Suprapubic skin (tissue), 4 donors: ENCODE measurements at places on chromosomes 2 and 18. TPM values are rescaled to one million over a fixed set of nuclear protein-coding genes. Genes with fewer than 3 reads are reported as not detected.

CAVIN2 gene
- total RNA-seq: 3.8 TPM

ITPRIPL1 gene
- 2.6 TPM for total RNA-seq

PTPRN gene
- total RNA-seq: not detected

UCN gene
- total RNA-seq: 3.9 TPM

FAM136A gene
- total RNA-seq: 24.7 TPM

HDAC4 gene
- 72.8 TPM for total RNA-seq

RAB11FIP5 gene
- 29.7 TPM for total RNA-seq

HK2 gene
- 14.7 TPM for total RNA-seq

MTCL1 gene
- 8.9 TPM for total RNA-seq

PDE11A gene
- total RNA-seq: 0.30 TPM

DNA sequence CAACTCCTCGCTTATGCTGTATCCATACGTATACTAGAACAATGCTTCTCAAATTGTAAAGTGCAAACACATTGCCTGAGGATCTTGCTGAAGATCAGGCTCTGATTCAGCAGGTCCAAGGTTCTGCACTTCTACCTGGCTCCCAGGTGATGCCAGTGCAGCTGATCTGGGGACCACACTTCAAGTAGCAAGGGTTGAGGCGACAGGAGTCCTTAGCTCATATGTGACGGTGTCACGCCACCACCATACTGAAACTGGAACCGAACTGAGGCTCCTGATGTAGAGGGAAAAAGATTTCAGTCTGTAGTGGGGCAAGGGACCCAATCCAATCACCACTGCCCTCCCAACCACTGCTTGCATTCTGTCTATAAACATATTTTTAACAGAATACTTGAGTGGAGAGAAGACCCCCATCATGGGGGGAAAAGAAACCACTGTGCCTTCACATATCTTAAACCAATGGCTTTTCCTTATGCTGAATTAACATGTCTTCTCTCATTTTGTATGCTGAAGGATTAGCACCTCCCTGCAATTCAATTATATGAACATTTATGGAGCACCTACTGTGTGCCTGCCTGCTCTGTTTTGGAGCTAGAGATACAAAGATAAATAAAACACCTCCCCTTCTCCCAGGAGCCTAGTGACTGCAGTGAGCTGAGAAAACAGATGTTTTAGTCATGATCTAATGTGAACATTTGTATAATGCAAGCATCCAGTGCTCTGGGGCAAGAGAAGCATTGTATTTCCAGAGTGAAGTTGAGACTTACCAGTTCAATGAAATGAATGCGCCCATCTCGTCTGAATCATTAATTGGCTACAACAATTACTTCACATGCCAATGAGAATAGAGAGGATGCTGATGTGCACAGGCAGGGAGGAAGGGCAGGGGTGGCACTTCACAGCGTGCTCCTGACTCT lies 6.6 kb upstream of the ASAP2 start:
- H3K36me3 ChIP-seq: no peaks in the 10 kb centered on the region
- DNase-seq: peak; percentile 9
- no peaks in the 10 kb centered on the region for H3K4me1 ChIP-seq

- no peak overlapping the region for H3K27ac ChIP-seq
- H3K36me3 ChIP-seq: no peaks in the 10 kb centered on the region
- H3K27me3 ChIP-seq: no peaks in the 10 kb centered on the region
- no peak for DNase-seq
- H3K4me3 ChIP-seq: no peak overlapping the region
These were observed 89.6 kb downstream of the DDX1 start for GRCh38 chr2:15681089-15681885.

DNA sequence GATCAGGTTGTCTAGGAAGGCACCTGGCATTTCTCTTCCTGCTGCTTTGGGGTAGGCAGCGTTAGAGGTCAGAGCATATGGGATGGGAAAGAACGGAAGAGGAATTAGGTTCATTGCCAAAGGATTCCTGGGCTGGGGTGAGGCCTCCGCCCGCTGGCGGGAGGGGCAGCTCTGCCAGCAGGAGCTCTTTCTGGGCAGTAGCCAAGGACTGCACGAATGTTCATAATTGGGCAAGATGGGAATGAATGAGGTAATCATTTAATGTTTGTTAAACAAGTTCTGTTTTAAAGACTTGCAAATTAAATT lies 253.9 kb downstream of the AGAP1 start:
- H3K27me3 ChIP-seq: no peaks in the 10 kb centered on the region
- H3K4me1 ChIP-seq: peaks cover 28% of the 10 kb centered on the region
- H3K4me3 ChIP-seq: no peak overlapping the region
- no peak for DNase-seq
- H3K27ac ChIP-seq: no peak overlapping the region

GRCh38 chr2:160232905-160233475 lies 32.9 kb upstream of the ITGB6 start:
- peaks cover 24% of the 10 kb centered on the region for H3K4me1 ChIP-seq
- no peak overlapping the region for H3K27ac ChIP-seq

- no peaks in the 10 kb centered on the region for H3K27me3 ChIP-seq
- H3K36me3 ChIP-seq: no peaks in the 10 kb centered on the region
- no peak for DNase-seq
- no peak overlapping the region for H3K4me3 ChIP-seq
- H3K27ac ChIP-seq: peak overlapping the region; percentile 15
These were observed 3.7 kb upstream of the MFSD6 start for GRCh38 chr2:190404487-190404886.

DNA sequence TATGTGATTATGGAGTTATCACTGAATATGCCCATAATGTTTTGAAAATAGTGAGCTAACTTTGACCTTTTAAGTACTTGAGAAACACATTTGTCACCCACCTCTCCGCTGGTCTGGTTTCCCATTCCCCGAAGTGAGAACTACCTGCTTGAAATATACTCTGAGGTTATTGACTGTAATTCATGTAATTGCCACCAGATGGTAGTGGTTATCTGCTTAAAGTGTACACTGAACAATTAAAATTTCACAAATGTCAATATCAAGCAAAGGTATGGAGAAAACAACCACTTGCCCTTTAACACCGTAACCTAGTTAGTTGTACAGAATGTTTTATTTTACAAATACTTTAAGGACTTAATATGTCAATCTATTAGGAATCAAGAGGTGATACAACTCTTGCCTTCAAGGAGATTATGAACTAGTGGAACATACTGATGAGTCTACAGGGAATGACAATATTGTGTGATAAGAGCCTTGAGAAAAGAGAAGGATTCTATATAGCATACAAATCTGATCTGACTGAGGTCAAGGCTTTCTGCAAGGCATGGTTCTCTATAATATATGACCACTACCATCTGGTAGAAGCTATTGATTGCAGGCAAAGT lies 316.8 kb upstream of the KCNH7 start:
- no peaks in the 10 kb centered on the region for H3K36me3 ChIP-seq
- no peak overlapping the region for H3K27ac ChIP-seq
- no peaks in the 10 kb centered on the region for H3K27me3 ChIP-seq
- DNase-seq: no peak
- H3K4me1 ChIP-seq: no peaks in the 10 kb centered on the region

GRCh38 chr18:11859903-11860407 lies 8.7 kb downstream of the CHMP1B start:
- no peaks in the 10 kb centered on the region for H3K27me3 ChIP-seq
- H3K36me3 ChIP-seq: peaks cover 1% of the 10 kb centered on the region
- peak overlapping the region; percentile 48 for H3K27ac ChIP-seq
- H3K4me3 ChIP-seq: no peak overlapping the region

GRCh38 chr18:41765460-41765859 lies 189.6 kb upstream of the PIK3C3 start:
- H3K4me3 ChIP-seq: no peak overlapping the region
- DNase-seq: no peak

GRCh38 chr2:189285349-189285748 lies 105.8 kb upstream of the COL5A2 start:
- no peak for DNase-seq
- no peak overlapping the region for H3K27ac ChIP-seq
- H3K4me3 ChIP-seq: no peak overlapping the region
- H3K4me1 ChIP-seq: peaks cover 4% of the 10 kb centered on the region
- H3K36me3 ChIP-seq: no peaks in the 10 kb centered on the region

GRCh38 chr2:105828558-105828957 lies 83.8 kb downstream of the NCK2 start:
- H3K27ac ChIP-seq: no peak overlapping the region
- DNase-seq: no peak
- no peaks in the 10 kb centered on the region for H3K36me3 ChIP-seq
- H3K4me3 ChIP-seq: no peak overlapping the region
- no peaks in the 10 kb centered on the region for H3K27me3 ChIP-seq

GRCh38 chr2:120993661-120994060 lies 258.0 kb downstream of the GLI2 start:
- H3K4me3 ChIP-seq: no peak overlapping the region
- H3K36me3 ChIP-seq: peaks cover 14% of the 10 kb centered on the region
- no peak overlapping the region for H3K27ac ChIP-seq
- no peak for DNase-seq
- H3K27me3 ChIP-seq: no peaks in the 10 kb centered on the region
- H3K4me1 ChIP-seq: no peaks in the 10 kb centered on the region

DNA sequence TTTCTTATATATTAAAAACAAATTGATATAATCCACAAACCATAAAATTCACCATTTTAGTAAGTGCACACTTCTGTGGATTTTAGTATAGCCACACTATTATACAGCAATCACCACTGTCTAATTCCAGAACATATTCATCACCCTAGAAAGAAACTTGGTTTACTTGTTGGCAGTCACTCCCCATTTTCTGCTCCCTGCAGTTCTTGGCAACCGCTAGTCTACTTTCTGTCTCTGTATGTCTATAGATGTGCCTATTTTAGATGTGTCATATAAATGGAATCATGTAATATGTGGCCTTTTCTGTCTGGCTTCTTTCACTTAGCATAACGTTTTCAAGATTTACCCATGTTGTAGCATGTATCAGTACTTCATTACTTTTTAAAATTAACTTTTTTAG lies 5.7 kb downstream of the CKAP2L start:
- no peaks in the 10 kb centered on the region for H3K36me3 ChIP-seq
- no peak overlapping the region for H3K4me3 ChIP-seq
- H3K4me1 ChIP-seq: peaks cover 2% of the 10 kb centered on the region
- no peak overlapping the region for H3K27ac ChIP-seq
- no peaks in the 10 kb centered on the region for H3K27me3 ChIP-seq

GRCh38 chr2:19119326-19120001 lies 239.0 kb downstream of the OSR1 start:
- H3K27ac ChIP-seq: no peak overlapping the region
- no peaks in the 10 kb centered on the region for H3K36me3 ChIP-seq
- H3K4me1 ChIP-seq: peaks cover 13% of the 10 kb centered on the region
- no peaks in the 10 kb centered on the region for H3K27me3 ChIP-seq
- H3K4me3 ChIP-seq: no peak overlapping the region

DNA sequence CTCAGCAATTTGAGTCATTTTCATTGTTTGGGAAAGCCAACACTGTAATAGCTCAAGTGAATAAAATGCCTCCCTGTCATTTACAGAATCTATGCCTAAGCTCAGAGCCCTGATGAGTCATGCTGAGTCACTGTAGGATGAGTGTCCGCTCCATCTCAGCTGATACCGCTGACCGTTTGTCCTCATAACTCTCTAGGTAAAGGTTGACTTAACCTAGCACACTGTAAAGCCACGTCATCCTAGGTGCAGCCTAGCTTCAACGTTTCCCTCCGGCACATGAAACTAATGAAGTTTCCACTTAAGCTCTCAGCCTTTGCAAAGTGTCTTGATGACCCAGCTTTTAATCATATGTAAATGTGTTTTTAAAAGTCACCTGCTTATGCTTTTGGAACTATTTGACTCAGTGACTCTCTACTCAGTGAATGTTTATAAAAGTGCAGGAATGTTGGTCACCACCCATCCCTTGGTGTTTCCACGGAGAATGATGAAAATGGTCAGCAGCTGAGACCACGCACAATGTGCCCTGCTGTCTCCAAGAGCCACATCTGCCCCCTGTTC lies 154.0 kb downstream of the PMAIP1 start:
- H3K36me3 ChIP-seq: no peaks in the 10 kb centered on the region
- H3K4me3 ChIP-seq: no peak overlapping the region
- no peak overlapping the region for H3K27ac ChIP-seq
- H3K4me1 ChIP-seq: no peaks in the 10 kb centered on the region
